ENCODE measurements at places on chromosomes 16 and 17.
A peak's percentile ranks its signal among the peaks of the same experiment; 100 is the strongest.

GRCh38 chr16:54577651-54578128 is 291.1 kb upstream of the IRX3 start:
- DNase-seq: no peak

DNA sequence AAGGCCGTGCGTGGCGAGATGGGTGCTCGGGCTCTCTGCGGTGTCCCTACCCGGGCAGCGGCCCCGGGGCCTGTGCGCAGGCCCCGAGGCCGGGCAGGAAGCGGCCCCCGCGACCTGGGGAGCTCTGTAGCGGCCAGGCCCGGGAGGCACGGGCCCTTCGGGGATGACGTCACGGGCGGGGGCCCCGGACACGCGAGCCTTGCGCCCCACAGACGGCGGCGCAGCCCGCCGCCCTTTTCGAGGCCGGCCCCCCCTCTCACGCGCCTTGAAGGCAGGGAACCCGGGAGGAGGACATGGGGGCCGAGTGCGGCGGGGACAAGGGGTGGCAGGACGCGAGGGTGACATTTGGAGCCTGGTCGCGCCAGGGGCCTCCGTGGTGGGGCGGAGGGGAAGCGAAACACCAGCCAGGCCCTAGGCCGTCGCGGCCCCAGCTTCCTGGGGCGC is 1.1 kb downstream of the RAI1 start:
- DNase-seq: peak; percentile 53

GRCh38 chr17:13690806-13691205 is 89.1 kb upstream of the HS3ST3A1 start:
- no peak for DNase-seq

DNA sequence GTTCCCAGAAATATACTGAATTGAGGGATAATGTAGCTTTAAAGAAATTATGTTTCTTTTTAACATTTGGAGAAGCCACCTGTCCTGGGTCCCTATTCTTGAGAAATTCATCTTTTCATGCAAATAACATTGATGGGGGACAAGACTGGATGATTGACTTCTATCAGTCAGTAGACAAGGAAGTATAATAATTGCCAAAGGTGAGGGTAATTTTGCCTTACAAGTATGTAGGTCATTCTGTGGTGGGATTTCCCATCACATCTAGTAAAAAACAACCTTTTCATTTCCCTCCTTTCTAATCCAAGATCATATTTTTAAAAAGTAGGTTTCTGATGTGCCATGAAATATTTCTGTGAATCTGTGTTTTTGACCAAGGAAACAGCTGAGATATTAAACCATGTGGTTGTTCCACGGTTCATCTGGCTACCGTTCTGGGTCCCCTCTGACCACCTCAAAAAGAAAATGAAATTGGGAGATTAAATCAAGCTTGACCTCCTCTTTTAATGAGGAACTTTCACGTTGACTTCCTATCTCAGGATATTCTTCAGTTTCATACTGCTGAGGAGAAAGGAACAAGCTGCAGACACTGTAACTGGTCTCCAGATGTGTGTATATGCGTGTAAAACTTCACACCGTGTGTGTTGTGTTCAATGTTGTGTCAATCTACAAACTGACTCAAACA is 138.6 kb downstream of the MAP2K6 start:
- DNase-seq: no peak

- no peak for DNase-seq
Measured at GRCh38 chr16:27302126-27302525, 11.6 kb upstream of the IL4R start.

- no peak for DNase-seq
Measured at GRCh38 chr16:56373003-56373402, 52.3 kb downstream of the AMFR start.

- DNase-seq: no peak
Measured at GRCh38 chr17:72394531-72394930, 273.7 kb downstream of the SOX9 start.

DNA sequence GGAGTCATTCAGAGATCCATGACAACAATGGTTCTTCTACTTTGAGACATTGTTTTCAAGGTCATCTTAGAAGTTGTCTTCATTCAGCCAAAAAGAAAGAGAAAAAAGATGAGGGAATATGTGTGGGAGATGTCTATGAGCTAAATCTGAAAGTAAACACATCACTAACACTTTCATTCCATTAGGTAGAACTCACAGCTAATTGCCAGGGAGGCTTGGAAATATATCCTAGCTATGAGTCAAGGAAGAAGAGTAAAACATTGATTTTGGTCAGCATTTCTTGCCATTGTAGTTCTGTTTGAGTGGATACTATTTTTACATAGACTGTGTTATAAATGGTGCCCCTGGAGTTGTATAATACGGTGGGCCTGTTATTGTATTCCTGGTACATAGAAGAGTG is 316.4 kb upstream of the MYOCD start:
- no peak for DNase-seq

DNA sequence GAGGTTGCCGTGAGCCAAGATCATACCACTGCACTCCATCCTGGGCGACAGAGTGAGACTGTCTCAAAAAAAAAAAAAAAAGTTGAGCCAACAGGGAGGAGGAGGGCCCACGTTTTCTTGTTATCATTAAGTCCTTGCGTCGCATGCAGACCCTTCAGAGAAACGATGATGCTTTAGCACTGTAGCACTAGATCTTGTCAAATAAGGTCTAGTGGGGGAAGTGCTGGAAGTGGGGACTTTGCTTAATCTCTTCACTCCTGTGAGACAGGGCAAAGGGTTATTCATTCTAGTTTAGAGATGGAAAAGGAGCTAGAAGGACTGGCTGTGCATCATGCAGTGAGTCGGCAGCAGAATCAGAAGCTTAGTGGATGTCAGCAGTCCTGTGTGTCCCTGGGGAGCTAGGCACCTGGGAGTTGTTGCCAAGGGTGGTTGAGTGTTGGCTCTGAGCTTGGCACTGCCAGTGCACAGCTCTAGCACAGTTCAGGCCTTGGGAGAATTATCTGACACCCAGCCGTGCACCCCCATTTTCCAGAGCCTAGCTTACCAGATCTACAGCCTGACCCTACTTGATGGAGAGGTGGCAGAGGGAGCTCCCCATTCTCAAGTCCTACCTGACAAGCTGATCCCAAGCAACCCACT is 33.4 kb upstream of the TBX2 start:
- DNase-seq: no peak

- DNase-seq: no peak
Measured at GRCh38 chr17:3887804-3888203, 5.0 kb downstream of the CAMKK1 start.

DNA sequence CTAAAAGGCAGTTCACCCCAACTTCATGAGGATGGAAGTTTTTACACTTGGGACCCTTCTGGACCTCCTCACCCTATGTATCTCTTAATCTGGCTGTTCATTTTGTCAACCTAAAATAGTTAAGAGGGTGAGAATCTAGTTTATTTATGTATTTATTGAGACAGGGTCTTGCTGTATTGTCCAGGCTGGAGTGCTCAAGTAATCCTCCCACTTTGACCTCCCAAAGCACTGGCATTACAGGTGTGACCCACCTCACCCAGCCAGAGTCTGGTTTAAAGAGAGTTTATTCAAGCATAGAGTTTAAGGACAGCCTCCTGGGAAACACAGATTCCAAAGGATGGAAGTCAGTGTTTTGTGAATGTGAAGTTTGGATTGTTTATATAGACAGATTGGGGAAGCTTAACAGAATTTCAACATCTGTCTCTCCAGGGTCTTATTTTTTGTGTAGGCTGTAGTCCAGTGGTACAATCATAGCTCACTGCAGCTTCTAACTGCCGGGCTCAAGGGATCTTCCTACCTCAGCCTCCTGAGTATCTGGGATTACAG is 8.0 kb upstream of the APPBP2 start:
- no peak for DNase-seq

DNA sequence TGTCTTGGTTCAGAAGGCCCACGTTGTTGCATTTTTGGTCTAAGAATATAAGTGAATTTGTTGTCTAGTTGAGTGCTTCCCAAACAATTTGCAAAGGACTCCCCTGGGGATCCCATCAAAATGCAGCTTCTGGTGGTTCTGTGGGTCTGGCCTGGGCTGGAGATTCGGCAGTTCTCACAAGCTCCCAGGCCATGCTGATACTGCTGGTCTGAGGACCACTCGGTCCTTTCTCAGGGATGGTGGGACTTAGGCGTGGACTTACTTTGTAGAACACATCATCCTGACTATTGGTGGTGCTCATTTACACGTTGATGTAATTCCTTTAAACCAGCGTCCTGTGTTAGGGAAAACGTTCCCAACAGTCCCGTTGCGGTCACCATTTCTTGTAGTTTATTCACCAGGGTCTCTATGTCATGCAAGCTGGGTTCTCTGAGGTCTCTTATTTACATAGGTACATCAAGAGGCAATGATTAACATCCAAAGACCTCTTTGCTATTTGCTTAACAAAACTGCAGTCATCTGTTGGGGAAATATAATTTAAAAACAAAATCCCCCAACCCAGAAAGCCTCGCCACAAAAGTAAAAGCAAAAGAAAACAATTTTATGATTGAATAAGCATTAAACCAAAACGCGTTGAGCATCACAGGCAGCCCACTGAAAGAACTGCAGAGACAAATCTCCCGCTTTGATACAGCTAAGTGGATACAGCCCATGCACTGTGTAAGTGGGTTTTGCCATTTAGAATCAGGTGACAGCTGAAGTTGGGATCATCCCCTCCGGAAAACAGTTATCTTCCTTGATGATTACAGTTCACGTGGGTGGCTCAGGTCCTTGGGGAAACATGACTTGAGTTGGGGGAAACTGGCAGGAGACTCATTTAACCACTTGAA is 39.0 kb upstream of the SEC14L1 start:
- no peak for DNase-seq

GRCh38 chr16:68411086-68411485 is 37.2 kb downstream of the SMPD3 start:
- DNase-seq: no peak

- DNase-seq: no peak
Measured at GRCh38 chr16:64771273-64771672, 350.6 kb downstream of the CDH11 start.

- no peak for DNase-seq
Measured at GRCh38 chr17:19752216-19753050, 4.3 kb upstream of the ALDH3A1 start.

- no peak for DNase-seq
Measured at GRCh38 chr16:54040480-54040879, 246.1 kb downstream of the IRX3 start.

DNA sequence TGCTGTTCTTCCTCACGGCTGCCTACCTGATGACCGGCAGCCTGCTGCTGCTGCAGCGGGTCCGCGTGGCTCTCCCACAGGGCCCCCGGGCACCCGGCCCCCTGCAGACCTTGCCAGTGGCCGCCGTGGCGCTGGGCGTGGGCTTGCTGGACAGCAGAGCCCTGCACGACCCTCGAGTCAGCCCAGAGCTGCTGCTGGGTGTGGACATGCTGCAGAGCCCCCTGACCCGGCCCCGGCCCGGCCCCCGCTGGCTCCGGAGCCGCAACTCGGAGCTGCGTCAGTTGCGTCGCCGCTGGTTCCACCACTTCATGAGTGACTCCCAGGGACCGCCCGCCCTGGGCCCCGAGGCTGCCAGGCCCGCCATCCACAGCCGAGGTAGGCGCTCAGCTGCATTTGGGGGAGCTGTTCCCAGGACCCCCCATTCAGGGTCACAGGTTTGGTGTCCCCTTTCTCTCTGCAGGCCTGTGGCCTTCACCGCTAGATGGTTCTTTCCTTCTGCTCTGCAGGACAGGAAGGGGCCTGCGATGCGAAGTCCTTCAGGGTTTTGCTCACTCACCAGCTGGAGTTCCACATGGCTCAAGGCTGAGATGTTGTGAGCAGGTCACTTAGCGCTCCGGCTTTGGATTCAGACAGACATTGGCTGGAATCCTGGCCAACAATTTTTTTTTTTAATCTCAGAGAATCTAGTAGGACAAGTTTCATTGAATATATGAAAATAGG is 10.7 kb downstream of the WSCD1 start:
- no peak for DNase-seq

- DNase-seq: no peak
Measured at GRCh38 chr17:79752175-79752574, 21.4 kb downstream of the ENPP7 start.

GRCh38 chr17:73232587-73233373 is 28.9 kb downstream of the CPSF4L start:
- peak; percentile 46 for DNase-seq

DNA sequence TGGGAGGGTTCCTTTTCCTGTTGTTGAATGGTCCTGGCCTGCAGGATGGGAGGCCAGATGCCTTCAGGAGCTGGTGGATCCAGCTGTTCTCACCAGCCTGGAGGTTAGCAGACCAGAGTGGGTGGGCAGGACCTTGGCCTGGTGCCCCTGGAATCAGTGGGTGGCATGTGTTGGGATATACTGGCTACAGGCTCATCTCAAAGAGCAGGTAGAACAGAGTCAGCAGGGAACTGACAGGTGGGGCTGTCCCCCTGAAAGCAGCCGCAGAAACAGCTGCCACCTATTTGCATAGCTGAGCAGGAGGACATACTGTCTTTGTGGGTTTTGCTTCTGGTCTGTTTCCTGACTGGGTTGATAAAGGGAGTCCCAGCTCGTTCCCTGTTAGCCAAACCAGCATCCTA is 144.1 kb downstream of the RAB11FIP4 start:
- peak; percentile 42 for DNase-seq

- DNase-seq: peak; percentile 22
Measured at GRCh38 chr16:72927199-72928089, 120.5 kb downstream of the ZFHX3 start.

DNA sequence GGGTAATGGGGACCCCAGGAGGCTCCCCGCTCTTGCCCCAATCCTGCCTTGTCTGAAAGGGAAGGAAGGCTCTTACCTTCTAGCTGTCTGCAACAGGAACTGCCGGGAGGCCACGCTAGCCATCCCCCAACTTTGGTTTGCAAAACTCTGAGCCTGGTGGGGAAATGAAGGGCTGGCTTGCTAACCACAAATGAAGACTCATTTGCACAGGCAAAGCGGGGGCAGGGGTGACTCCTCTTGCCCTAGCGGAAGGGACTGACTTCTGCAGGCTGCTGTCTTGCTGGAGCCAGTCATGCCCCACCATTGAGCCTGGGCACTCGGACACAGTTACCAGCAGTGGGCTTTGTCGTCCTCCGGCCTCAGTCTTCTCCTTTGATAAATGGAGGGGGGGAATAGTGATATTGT is 52.6 kb downstream of the PLCG2 start:
- DNase-seq: no peak

GRCh38 chr16:79184464-79185030 is 416.0 kb downstream of the MAF start:
- no peak for DNase-seq

DNA sequence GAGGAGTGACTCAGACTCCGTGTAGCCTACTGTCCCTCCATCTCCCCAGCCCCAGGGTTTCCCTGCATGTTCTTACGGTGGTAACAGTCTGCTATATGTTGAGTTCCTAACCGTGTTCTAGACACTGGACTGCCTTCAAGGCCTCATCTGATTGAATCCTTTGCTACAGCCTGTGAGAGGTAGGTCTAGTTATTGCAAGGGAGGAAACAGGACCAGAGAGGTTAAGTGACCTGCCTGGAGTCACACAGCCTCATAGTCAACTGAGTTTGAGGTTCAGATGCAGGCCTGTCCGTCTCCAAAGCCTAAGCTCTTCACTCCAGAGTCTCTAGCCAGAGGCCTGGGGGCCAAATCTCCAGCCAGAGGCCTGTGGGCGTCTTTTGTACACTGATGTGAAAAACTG is 98.0 kb downstream of the SDR42E1 start:
- DNase-seq: no peak

- no peak for DNase-seq
Measured at GRCh38 chr17:52255347-52255746, 96.8 kb upstream of the CA10 start.
